Esophagus mucosa (tissue), 1 donor: ENCODE measurements at places on chromosomes 16 and 17. TPM values are rescaled to one million over a fixed set of nuclear protein-coding genes. Genes with fewer than 3 reads are reported as not detected.

GRCh38 chr17:43393944-43394482, 4.8 kb upstream of the ARL4D start:
- peak; percentile 42 for ATAC-seq

DNA sequence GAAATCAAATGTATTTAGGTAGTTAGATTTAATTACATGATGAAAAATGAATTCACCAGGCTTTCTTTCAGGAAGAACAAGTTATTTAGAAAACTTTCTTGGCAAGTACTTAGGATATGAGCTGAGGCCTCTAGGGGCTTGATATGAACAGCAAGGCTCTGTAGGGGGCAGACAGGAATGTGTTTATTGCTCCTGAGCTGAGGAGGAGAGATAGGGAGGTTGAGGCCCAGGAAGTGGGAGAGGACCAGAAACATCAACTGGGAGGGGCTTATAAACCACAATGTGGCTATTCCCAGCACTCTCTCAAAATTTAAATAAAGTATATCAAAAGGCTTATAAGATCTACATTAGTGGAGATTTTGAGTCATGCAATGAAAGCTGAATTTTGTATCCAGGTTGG, 154.0 kb upstream of the MAF start:
- no peak for ATAC-seq

DNA sequence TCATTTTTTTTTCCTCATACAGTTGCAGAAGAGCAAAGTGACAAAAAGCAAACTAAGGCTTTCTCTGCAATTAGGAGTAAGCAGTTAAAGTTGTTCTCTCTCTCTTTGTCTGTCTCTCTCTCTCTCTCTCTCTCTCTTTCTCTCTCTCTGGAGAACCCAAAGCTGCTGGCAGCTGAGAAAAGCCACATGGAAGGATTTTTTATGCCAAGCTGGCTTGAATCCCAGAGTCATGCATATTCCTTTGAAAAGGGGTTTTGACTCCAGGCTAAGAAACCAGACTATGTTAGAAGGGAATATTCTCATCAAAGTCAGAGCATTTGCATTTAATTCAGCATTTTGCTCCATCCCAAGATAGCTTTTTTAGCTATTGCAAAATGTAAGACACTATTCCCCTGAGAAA, 1114.2 kb upstream of the GOT2 start:
- ATAC-seq: no peak

DNA sequence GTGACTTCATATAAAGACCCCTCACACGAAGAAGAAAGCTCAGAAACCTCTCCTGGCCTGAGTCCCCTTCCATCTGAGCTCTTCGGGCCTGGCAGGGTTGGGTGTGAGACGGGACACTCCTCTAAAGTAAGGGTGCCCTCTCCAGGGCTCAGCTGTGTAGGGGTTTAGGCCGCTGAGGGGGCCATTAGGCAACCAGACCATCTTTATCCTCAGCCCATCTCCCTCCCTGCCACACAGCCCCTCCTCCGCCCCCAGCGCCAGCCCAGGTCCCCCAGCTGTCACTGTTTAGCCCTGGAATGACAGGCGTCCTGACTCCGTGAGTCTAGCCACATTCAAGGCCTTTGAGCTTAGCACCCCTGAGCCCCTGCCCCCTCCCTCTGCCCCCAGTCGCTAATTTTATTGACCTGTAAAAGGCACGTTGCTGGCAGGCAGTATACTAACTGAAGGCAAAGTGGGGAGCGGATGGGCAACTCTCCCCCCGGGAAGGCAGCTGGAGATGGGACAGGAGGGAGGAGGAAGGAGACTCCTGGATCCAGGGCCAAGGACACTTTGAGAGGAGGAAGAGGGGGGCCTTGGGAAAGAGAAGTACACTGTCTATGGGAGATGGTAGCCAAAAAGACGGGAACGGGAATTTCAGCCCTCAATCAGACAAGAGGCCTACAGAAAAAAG, 592 bp upstream of the ZNF385C start:
- ATAC-seq: no peak

GPR139 gene
- not detected for total RNA-seq

PRSS8 gene
- 59.3 TPM for total RNA-seq
